ENCODE measurements at places on chromosomes 5 and 9.

- no peak for DNase-seq
These were observed 32.1 kb downstream of the USP20 start for GRCh38 chr9:129867136-129868022.

GRCh38 chr5:83026930-83027687 lies 50.1 kb downstream of the TMEM167A start:
- no peak for DNase-seq

GRCh38 chr5:102903074-102903871 lies 148.2 kb downstream of the PAM start:
- DNase-seq = no peak

DNA sequence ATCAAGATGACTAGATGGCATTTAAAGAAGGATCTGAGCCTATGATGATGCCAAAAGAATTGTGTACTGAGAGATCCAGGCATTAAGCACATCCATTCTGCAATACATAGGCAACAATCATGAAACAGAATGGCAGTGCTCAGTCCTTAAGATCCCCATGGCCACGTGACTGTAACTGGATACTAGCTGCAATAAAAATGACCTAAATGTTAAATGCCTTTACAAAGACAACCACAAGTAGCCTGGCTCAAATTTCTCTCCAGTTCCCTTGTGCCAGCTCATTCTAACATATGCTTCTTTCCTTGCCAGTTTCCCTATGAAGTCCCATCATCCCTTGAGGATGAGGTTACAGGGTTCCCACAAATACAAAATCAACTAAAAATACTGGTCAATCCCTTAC lies 148.3 kb upstream of the GHR start:
- DNase-seq = no peak

- no peak for DNase-seq
These were observed at the start of gene HK3 for GRCh38 chr5:176899296-176899891. Gene HK3, minus strand, starts transcription at chr5:176899346. Its CDS starts 3,187 bp downstream, at chr5:176896159.

- no peak for DNase-seq
These were observed 129.1 kb upstream of the FBN2 start for GRCh38 chr5:128667152-128667551.

- no peak for DNase-seq
These were observed 7.0 kb downstream of the PDCL start for GRCh38 chr9:122821278-122821943.

DNA sequence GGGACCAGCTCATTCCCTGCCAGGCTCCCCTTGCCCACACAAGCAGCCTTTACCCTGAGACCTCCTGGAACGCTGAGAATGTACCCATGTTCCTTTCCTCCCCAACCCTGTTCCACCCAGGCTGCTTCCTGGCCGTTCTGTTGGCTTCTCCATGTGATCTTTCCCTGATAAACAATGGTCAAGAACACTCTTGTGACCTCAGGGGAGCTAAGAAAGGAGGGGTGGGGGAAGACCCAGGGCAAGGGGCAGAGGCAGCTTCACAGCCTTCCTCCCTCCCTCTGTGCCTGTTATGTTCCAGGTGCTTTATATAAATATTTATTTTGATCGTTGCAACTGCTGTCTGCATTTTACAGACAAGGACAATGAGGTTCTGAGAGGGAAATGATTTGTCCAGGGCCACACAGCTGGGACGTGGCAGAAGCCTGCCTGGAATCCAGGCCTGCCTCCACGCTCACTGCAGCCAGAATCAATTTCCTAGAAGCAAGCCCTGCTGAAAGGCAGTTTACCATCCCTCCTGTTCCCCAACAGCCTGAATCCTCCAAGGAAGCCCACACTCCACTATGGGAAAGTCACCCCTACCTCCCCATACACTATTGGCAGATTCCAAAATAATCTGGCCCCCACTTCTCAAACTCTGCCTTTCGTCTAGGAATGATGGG lies 3.9 kb downstream of the SHROOM1 start:
- no peak for DNase-seq

- no peak for DNase-seq
These were observed 235.7 kb downstream of the CDK5RAP2 start for GRCh38 chr9:120344230-120344629.

GRCh38 chr9:24479361-24480059 lies 66.2 kb downstream of the IZUMO3 start:
- DNase-seq = peak; percentile 52

DNA sequence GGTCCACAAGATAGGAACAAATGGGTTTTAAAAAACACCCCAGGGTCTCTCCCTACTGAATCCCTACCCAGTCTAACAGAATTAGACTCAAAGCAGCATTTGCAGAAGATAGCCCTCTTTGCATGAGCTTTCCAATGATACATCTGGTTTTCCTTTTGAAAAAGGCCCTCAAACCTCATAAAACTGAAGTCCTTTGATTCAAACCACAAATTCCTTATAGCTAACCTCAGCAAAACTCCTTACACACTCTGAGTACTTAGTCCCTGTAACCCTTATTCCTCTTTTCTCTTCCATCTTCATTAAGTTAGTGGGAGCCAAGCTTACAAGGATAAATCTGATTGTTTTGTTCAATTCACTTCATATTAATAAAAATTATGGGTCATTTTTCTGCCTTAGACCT lies 90.5 kb upstream of the TNC start:
- DNase-seq = no peak

GRCh38 chr5:15680455-15680854 lies 180.5 kb downstream of the FBXL7 start:
- no peak for DNase-seq

DNA sequence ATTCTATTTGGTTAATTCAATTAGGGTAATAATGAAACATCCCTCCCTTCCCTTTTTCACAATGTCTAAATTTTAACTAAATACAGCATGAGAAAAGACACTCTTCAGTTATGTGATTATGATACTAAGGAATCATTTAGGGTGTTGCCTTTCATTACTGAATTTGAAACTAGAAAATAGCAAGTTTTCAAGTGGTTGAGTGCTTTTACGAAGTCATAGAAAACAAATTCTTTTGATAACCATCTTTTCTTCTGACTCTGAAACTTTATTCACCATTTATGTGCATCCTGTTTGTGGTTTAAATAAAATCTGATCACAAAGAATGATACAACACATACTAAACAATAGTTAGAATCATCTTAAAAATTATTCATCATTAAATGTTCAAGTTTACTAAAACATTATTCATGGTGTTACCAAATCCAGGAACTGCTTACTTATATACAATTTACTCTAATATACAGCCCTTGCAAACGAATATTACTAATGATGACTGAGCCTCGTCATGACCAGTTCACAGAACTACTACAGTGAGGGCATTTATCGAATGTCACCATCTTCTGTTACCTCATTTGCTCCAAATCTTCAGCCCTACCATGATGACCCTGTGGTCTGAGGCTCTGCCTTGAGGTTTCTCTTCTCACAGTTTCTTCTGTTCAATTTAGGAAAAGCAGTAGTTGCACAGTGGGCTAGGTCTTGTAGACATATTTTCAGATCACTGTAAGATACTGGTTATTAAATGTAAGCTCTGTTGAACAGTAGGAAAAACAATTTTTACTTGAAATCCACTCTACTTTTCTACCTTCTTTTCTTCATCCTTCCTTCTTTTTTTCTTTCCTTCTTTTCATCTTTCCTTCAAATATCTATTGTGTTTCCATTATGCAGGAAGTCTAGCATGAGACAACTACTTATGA lies 18.3 kb upstream of the IL9 start:
- no peak for DNase-seq

- no peak for DNase-seq
These were observed 24.5 kb downstream of the ELAVL2 start for GRCh38 chr9:23801523-23801922.

- DNase-seq = no peak
These were observed 2.3 kb upstream of the ENG start for GRCh38 chr9:127856729-127857116.

DNA sequence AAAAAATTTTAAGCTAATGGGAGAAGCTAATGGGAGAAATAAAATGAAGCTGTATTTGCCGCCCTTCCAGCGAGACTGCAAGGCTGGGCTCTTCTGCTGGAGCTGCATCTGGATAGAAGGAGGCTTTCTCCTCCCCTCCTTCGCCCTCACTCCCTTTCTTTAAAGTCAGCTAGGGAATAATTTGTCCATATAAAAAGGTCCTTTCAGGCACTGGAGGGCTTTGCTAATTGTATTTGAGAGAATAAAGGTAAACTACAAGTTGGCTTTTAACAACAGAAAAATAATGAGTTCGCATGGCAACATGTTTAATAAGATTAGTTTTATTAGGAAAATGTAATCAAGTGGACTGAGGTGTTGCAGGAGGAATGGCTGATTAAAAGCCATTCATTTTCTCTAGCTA lies 41.3 kb downstream of the NPR3 start:
- no peak for DNase-seq

DNA sequence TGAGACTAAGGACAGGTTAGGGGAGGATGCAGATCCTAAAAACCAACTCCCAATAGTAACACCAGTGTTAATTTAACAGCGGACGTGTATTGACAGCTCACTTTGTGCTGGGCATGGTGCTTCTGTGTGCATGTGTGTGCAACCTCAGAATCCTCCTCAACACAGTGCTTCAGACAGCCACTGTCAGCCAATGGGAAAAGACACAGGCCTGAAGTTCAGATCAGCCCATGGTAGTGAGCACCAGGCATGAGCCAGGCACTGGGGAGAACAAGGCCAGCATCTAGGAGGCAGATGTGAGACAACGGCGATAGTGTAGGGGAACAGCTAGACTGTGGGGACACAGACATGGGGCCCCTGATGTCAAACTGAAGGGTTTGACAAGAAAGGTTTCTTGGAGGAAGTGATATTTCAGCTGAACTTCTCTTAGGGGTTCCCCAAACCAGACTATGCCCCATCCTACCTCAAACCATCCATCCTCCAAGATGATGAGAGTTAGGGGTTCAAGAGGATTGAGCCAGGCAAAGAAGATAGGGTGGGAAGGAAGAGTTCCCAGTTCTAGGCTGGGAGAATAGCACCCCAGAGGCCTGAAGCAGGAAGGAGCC lies 71.5 kb upstream of the PSD2 start:
- no peak for DNase-seq

DNA sequence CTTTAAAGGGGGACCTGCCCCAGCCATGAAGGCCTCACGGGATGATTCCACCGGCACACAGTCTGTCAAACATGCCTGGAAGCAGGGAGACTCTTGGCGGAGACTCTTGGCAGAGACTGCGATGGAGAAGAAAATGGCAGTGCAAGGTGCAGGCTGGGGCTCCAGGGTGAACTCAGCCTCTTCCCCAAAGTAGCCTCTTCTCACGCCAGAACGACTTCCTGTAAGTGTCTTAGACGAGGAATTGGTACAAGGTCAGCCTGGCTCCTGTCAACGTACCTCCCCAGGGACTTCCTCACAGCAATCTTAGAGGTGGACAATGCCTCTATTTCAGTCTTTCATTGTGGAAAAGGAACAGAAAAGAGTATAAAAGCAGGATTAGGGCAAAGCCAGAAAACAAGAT lies 109.3 kb downstream of the UGCG start:
- DNase-seq = no peak

GRCh38 chr5:126613941-126614592 lies 13.3 kb downstream of the PHAX start:
- DNase-seq = no peak

- peak; percentile 4 for DNase-seq
These were observed at the start of gene ARL14EPL for GRCh38 chr5:116032094-116032517. Gene ARL14EPL, plus strand, starts transcription at chr5:116032472. Its CDS starts 18,994 bp downstream, at chr5:116051466.
